ENCODE measurements at places on chromosomes 2 and 18.
A peak's percentile ranks its signal among the peaks of the same experiment; 100 is the strongest.

DNA sequence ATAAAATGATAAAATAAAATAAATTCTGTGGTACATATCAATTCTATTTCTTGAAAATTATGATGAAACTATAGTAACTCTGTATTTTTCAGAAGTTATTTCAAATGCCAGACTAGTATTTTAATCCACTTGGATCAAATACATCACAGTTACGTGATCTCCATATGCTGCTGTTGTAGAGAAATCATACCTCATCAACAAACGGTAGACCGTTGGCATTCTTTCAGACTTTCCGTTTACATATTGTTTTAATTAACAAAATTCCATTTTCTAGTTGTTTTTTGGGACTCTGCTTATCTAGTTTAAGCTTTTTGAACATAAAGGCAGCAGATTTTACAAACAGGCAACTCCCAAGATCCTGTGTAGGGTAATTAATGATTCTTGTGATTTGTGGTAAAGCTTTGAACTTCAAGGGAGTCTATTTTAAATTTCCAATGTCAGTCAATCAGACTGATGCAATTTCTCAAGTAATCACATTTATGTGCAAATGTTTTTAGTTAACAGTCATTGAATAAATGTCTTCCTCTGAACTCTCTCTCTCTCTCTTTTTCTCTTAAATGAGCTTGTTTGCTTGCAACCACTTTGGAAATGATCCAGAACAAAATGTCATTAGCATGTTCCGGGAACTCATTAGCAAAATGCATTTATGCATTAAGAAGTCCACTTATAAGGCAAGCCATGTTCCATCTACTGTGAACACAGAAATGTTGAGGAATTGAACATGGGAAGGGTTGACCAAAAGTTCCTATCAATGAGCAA lies 31.8 kb downstream of the NYAP2 start:
- DNase-seq = no peak

- DNase-seq = no peak
Measured at GRCh38 chr18:58058720-58059119, 14.7 kb downstream of the NEDD4L start.

DNA sequence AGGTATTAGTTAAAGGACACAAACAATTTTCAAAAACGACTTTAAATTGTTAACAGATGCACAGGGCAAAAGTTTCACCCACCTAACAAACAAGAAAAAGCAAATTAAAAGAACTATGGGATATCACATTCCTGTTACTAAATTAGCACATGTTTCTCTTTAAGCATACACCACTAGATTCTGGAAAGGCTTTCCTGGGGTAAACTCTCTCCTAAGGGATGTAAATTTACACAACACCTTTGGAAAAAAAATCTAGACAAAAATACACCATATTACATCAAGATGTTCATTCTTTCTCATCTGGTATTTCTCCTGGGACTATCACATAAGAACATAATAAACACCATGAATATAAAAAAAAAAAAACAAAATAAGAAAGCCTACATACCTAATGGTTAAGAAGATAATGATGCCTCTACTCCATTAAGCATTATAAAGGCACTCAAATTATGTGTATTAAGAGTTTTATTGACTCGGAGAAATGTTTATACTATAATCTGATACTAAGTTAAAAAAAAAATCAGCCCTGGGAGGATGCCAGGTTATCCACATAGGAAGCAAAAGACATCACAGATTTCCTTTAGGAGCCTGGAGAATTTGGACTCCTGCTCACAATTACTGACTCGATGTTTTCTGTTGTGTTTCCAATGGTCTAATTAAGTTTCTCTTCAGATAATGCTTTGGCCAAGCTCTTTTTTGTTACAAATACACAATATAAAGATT lies 82.8 kb upstream of the AFF3 start:
- DNase-seq = no peak

DNA sequence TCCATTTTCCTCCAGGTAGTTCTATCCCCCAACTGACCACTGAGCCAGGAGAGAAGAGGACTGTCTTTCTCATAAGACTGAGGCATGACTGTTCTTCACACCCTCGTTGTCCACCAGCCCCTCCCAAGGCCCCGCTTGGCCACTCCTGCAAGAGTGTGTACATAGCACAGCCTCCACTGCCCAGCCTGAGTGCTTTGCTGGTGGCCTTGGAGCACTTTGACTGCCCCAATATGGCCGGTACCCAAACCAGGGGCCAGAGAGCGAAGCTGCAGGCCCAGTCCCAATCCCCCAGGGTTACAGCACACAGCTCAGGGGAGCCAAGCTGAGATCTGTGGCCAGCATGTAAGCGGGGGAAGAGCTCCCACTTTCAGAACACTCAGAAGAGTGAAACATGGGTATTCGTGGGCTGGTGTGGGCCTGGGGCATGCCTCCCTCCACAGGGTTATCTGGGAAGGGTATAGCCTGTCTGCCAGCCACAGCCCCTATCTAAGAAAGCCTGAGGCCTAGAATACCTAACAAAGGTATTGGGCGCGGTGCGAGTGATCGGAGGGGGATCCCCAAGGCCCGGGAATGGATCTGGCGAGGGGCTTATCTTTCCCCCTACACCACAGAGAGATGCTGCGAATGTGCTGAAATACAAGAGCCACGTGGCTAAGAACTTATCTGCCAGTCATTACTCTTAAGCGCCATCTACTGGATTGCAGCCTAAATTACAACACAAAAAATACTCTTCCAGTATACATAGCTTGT lies 163.8 kb downstream of the WDPCP start:
- no peak for DNase-seq

- DNase-seq = no peak
Measured at GRCh38 chr2:214098811-214099210, 312.0 kb upstream of the VWC2L start.

DNA sequence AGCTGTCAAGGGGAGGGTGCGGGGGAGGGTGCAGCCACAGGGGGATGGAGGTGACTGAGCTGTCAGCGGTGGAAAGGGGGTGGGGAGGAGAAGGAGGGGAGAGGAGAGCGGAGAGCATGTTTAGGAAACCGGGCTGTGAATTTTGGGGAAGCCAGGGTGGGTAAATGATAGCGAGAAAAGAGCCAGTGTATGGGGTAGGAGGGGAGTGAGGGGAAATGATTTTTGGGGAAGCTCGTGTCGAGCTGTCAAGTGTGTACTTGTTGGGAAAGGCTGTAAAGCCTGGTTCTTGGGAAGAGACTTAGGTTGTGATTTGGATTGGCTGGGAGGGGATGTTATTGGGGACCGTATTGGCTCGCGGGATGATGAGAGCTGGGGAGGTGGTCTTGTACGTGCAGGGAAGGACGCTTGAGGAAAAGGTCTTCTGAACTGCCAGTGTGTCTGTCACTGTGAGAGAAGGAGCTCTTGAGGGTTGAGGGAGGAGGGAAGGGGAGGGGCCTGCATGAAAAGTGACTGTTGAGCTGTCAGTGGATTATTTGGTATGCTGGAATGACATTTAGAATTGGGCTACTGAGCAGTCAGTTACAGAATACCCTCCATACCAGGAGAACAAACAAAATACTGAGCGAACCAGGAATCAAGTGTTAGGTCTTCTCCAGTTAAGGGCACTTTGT lies 1.0 kb downstream of the UBR3 start:
- peak; percentile 33 for DNase-seq

DNA sequence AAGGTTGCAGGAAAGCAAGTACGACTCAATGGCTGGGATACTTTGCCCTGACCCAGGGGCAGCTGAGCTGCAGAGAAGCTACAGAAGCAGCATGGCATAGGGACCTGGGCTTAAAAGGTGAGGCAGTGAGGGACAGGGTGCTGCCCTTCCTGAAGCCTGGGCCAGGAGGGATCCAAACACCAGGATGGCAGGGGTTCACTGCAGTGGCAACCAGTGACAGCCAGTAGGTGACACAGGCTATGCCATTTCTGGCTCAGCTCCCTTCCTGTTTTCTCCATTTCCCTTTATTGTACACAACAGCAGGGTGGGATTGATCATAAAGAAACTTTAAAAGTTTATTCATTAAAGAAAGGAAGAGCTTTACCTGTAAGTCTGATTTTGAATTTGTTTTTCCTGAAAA lies 48.8 kb downstream of the CABYR start:
- no peak for DNase-seq

DNA sequence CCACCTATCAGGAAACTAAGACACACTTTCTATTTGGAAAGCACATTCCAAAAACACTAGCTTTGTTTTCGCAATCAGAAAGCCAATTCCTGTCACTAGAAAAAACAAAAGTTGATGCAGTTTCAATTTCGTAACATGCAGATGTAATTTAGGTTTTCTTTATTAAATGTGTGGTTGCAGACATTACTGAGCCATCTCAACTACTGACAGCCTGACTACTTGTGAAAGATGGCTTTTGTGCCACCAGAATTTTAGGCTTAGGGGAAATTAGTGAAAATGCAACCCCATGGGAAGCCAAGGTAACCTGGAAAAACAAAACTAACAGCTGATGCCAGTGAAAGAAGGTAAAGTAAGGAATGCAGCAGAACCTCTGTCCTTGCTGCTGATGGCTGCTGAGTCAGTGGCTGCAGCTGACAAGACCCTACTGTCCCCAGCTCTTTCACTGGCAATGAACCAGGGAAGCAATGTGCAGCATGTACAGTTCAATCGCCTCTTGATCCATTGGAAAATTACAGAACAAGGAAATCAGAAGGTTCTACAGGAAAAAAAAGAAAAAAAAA lies 34.9 kb downstream of the FEZ2 start:
- no peak for DNase-seq
